ENCODE measurements at places on chromosomes 5 and 9.

DNA sequence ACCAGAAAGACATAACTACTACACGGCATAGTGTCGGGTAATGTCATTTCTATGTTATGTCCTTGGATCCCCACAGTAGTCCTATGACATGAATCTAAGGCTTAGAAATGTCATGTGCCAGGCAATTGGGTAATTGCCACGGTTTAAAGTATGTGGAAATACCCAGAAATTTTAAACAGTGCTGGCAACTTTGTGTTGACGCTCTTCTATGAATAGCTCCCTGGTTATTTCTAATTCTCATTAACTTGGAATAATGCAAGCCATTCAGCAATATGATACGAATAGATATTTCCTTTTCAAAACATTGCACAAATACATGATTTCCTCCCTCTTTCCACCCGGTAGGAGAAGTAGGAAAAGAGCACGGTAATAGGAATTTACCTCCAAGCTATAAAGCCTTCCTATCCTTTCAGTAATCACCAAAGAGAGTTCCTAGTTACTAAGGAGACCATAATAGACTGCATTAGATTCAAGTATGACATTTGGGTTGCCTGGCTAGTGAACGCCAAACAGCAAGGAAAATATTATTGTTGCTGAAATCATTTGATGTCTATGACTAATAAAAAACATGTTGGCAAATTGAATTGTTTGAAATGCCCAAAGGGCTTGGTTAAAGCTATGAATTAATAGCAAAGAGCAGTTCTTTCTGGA, 168.4 kb downstream of the CCDC192 start:
- DNase-seq: no peak

DNA sequence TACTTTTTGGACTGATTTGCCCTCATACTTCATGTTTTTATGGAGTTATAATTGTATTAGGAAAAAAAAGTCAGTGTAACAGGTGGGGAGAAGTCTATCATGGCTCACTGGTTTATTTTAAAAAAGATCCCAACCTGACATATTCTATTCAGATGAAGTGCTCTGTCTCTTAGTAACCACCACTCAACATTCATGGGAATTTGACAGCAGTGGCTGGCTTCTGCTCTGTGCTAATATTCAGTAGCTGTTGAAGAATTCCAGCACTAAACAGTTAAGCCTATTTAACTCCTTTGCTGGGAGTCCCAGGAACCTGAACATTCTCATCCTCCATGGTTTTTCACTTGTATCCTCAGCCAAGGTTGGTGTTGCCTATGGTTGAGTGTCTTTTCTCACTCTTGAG, 23.1 kb downstream of the CMYA5 start:
- no peak for DNase-seq

DNA sequence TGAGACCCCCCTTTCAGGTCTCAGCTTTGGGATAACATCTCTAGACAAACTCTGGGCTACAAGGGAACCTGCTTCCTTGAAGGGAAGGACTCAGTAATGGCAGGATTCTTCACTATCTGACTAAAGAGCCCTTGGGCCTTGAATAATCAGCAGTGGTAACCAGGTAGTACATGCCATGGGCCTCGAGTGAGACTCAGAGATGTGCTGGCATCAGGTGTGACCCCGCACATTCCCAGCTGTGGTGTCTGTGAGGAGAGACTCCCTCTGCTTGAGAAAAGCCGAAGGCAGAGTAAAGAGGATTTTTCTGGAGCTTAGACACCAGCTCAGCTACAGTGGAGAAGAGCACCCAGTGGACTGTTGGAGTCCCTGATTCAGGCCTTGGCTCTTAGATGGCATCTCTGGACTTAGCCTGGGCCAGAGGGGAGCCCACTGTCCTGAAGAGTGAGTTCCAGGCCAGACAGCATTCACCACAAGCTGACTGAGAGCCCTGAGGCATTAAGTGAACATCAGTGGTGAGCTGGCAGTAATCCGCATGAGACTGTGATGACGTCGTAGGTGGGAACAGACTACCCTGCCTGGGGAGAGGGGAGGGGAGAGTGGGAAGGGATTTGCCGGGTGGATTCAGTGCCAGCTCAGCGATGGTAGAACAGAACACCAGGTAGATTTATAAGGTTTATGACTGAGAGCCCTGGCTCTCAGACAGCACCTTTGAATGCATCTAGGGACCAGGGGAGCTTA, 5.3 kb upstream of the ZNF782 start:
- DNase-seq: no peak

GRCh38 chr5:55495216-55495615, 39.5 kb downstream of the PLPP1 start:
- no peak for DNase-seq

- DNase-seq: no peak
These were observed 27.4 kb upstream of the GADD45G start for GRCh38 chr9:89577363-89577762.

DNA sequence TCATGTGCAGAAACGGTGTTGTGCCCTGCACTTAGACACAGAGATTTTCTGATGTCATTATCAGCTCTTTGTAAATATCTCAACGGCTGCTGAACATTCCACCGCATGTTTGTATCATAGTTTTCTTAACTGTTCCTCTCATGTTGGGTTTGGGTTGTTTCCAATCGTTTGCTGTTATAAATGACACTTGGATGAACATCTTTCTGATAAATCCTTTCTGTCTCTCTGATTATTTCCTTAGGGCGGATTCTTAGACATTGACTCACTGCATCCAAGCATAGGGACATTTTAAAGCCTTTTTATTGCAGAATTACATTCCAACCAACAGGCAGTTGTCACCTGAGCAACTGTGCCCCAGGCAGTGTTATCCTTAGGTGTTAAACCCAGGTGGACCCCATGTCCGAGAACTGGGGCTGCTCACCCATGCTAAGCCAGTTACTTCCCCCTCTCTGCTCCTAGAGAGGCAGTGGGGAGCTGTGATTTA, 28.5 kb downstream of the COL5A1 start:
- no peak for DNase-seq

- no peak for DNase-seq
These were observed 51.0 kb upstream of the IFNK start for GRCh38 chr9:27473111-27473529.

DNA sequence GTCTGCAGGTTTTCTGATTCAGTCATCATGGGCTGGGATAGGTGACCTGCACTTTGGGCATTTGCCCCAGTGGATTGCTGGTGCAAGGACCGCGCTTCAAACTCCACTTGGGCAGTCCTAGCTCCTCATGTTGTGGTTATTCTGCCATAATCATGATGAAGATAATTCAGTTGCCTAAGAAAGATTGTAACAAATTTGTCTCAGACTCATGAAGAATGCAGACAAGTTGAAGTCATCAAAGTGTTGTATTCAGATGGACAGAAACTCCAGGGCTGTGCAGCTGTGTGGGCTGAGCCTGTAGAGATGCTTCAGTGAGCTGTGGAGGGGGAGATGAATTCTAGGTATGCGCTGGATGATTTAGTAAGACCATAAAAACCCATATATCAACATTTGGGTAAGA, 38.5 kb downstream of the TARS1 start:
- DNase-seq: no peak

GRCh38 chr5:80254767-80255430, 949 bp downstream of the SERINC5 start:
- DNase-seq: no peak

DNA sequence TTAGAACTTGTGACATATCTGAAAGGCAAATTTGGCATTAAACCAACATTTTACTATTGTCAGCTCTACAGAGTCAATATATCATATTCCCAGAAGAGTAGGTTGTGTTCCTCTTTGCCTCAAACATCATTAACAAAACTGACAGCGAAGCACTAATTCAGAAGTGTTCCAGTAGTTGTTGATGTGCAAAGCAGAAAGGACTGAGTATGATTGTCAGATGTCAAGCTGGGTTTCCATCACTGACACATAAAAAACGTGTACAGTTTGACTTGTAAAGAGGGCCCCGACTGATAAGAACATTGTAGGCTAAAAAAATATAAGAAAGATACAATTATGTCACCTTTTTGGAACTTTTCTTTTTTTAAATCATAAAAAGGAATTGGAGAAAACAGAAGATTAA, 101.5 kb upstream of the ZNF608 start:
- no peak for DNase-seq

DNA sequence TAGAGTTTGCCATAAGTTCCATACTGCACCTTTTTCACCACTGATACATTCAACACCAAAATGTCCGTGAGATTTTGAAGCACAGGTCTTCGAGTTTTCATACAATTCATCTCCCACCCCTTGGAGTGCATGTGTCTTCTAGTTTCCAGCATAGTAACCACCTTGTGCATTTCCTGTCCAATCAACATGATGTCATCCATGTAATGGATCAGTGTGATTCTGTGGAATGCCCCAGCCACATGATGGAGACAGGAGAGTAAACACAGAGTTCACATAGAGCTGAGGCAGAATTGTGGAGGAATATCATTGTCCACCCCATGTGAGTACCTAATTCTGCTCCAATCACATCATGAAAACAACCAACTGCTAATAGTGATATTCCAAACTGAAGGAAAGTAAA, 441.5 kb upstream of the CDH6 start:
- no peak for DNase-seq

DNA sequence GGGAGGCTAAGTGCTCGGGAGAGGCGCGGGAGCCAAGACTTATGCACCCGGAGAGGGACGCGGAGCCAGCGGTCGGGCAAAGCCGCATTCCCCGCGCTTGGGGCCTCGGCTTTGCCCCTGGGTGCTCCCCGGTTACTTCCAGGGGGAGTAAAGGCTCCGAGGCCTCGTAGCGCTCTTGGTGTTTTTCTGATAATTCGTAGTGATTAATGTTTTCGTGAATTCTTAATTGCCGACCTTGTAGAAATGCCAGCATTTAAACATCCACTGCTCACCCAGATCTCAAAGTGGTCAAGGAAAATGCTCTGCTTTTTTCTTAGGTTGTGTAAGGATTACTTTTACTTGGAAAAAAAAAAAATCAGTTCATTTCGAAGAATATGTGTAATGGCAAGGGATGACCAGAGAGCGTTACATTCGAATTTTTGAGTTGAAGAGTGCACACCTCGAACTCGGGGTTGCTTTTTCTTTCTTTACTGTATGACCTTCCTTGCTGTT, 654 bp upstream of the TUT7 start:
- DNase-seq: no peak

- DNase-seq: no peak
These were observed 59.8 kb upstream of the NTRK2 start for GRCh38 chr9:84609779-84610178.

GRCh38 chr5:169563369-169563768, 20.2 kb upstream of the SPDL1 start:
- no peak for DNase-seq

DNA sequence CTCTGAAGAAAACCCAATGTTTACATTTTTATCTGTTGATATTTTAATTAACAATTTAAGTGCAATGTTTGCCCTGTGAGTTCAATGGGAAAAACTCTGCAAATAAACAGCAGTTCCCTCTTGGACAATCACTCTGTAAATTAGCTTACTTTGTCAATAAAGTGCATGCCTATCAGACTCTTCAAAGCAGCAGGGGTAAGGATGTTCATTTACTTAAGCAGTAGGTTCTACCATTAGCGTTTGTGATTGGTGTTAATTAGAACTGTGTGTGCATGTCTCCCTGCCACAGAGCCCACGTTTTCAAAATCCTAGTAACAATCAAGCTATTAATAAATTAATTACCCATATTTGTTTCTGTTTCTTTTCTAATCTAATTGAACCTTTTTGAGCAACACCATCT, 1921.6 kb upstream of the WWC1 start:
- no peak for DNase-seq

DNA sequence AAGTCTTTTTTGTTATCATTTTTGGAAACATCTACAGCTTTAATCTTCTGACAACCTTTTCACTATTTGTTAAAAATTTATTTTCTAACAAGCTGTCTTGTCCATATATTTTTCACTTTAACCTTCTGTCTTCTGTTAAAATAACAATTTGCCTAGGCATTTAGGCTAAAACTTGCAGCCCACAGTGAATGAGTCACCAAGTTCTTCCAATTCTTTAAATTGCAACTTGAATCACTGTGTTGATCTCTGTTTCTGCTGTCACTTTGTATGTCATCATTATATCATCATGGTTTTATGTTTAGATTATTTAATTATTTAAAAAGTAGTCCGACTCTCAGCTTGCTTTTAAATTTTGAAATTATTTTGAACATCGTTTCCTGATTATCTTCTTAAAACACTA, 473.8 kb upstream of the PTPRD start:
- no peak for DNase-seq

DNA sequence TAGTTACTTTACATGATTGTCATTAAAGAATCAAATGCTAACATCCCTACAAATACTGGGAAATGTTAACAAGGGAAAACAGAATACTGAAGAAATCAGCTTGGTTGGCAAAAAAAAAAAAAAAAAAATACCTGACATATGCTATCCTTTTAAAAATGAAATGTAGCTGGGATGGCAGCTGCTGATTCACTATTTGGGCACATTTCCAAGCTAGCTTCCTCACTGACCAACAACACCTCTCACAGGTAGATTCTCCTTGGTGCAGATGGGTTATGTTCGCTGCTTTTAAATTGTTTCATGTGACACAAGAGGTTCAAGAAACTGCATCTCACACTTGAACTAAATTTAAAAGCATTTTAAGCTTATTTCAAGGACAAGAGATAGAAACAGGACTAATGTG, 6.1 kb upstream of the PRUNE2 start:
- no peak for DNase-seq

GRCh38 chr5:160772854-160773253, 79.2 kb downstream of the ATP10B start:
- DNase-seq: no peak

DNA sequence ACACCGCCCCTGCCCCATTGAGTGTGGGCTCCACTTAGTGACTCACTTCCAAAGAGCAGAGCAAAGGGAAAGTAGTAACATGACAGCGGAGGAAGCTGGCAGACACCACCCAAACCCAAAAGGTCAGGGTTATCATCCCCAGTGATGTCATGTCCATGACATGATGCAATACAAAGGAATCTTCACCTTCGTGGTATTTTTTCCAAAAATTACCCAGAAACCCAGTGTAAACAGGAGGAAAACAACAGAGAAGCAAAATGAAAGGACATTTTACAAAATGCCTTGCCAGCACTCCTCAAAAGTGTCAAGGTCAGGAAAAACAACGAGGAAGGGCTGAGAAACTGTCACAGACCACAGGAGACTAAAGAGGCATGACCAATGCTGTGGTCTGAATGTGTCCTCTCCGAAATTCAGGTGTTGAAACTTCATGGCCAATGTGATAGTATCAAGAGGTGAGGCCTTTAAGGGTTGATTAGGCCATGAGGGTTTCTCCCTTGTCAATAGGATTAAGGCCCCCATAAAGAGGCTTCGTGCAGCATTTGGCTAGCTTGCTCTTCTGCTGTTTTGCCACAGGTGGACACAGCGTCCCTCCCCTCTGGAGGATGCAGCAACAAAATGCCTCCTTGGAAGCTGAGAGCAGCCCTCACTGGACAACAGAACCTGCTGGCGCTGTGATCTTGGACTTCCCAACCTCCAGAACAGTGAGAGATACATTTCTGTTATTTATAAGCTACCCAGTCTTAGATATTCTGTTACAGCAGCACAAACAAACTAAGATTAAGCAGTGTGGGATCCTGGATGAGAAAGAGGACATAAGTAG, 30.5 kb upstream of the MED10 start:
- no peak for DNase-seq

GRCh38 chr9:131348631-131349521, 45.0 kb upstream of the PRRC2B start:
- no peak for DNase-seq
